Right cardiac atrium (tissue), 5 donors: ENCODE measurements at places on chromosomes 2 and 18. TPM values are rescaled to one million over a fixed set of nuclear protein-coding genes. Genes with fewer than 3 reads are reported as not detected.

DNA sequence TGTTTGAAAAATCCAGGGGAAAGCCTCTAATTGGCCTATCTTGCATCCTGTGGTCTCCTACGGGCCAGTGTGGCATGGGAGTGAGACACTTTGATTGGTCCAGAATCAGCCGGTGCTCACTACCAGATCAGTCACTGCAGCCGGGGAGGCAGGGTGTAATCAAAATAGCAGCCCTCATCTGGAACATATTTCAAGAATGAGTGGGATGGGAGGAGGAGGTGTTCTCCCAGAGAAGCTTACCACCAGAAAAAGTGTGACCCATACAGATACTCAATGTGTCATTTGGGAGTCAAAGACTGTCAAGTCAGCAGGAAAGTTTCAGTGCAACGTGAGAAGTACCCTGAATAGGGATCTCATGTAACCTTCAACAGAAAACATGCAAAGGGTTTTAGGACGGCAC lies 393.9 kb upstream of the SLC14A2 start:
- no peak for DNase-seq

UGT1A4 gene
- not detected for total RNA-seq

GRCh38 chr18:67428805-67429204 lies 87.7 kb downstream of the DSEL start:
- no peak for DNase-seq

DNA sequence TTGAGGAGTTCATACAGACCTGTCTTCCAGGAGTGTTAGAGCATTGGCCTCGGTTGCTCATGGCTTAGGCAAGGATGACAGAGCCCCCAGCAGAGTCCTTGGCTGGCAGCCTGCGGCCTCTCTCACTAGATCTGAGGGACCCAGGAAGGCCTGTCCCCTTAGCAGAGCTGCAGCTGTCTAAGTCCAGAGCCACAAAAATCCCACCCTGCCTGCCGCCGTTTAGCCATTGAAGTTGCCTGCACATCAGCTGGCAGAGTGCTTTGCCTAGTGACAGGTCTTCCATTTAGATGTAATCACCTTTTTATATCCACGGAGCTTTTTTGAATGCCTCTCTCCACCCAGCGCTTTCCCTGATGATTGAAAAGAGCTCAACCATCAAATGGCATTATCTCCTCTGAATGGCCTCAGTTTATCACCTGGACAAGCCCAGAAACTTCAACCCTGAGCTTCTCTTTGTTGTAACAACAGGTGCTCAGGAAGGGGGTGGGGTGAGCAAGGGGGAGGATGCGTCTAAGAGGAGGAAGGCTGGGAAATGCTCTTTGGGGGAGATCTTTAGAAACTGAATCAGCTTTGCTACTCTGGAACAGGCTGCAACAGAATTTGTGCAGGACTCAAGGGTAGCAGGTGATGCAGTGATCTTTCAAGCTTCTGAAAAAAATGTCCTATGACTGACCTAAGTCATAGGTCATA lies 71.9 kb downstream of the TNP1 start:
- no peak for DNase-seq

ARHGAP28 gene
- 3.2 TPM for total RNA-seq

GRCh38 chr18:13527730-13528129 lies 198.6 kb downstream of the FAM210A start:
- DNase-seq: no peak

COA5 gene
- 26.0 TPM for total RNA-seq

DNA sequence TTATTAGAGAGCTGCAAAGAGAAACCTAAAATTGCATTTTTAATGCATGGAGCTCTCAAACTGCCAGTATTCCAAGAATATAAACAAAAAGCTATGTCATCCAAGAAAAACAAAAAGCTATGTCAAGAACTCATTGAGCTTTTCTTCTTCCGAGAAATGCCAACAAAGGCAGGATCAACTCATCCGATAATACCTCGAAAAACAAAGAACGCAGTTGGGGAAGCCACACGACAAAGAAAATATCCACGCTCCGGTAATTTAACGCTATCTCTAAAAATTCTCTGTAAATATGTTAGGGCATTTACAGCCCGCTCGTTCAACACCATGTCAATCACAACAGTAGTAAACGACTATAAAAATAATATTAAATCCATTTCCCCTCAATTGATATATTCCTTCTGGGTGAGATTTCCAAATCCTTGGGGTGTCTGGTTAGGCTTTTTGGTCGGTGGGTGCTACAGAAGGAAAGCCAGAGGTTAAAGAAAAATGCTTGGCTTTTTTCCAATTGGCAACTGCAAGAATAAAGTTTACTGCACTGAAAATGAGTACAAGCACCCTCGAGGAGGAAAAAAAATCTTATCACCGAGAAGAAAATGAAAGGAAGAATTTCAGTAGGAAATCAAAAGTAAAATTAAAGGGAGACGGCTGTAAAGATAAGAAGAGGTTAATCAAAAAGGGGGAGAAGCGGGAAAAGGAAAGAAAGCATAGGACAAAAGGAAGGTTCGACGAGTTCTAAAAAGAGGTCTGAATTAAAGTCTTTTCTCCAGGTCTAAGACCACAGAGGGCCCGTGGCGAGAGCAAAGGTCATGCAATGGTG lies 856 bp downstream of the TIA1 start:
- DNase-seq: no peak
